ENCODE measurements at places on chromosomes 6 and 20. TPM values are rescaled to one million over a fixed set of nuclear protein-coding genes. Genes with fewer than 3 reads are reported as not detected.

- H3K27ac ChIP-seq: no peak overlapping the region
- H3K27me3 ChIP-seq: peaks cover 32% of the 10 kb centered on the region
- H3K4me3 ChIP-seq: no peak overlapping the region
- no peaks in the 10 kb centered on the region for H3K36me3 ChIP-seq
- no peaks in the 10 kb centered on the region for H3K4me1 ChIP-seq
These were observed 122.4 kb downstream of the MCHR2 start for GRCh38 chr6:99871641-99872040.

GRCh38 chr6:161056451-161056850 lies 64.9 kb downstream of the MAP3K4 start:
- H3K4me3 ChIP-seq: no peak overlapping the region
- DNase-seq: no peak
- no peaks in the 10 kb centered on the region for H3K4me1 ChIP-seq
- H3K27me3 ChIP-seq: no peaks in the 10 kb centered on the region
- H3K27ac ChIP-seq: no peak overlapping the region

DNA sequence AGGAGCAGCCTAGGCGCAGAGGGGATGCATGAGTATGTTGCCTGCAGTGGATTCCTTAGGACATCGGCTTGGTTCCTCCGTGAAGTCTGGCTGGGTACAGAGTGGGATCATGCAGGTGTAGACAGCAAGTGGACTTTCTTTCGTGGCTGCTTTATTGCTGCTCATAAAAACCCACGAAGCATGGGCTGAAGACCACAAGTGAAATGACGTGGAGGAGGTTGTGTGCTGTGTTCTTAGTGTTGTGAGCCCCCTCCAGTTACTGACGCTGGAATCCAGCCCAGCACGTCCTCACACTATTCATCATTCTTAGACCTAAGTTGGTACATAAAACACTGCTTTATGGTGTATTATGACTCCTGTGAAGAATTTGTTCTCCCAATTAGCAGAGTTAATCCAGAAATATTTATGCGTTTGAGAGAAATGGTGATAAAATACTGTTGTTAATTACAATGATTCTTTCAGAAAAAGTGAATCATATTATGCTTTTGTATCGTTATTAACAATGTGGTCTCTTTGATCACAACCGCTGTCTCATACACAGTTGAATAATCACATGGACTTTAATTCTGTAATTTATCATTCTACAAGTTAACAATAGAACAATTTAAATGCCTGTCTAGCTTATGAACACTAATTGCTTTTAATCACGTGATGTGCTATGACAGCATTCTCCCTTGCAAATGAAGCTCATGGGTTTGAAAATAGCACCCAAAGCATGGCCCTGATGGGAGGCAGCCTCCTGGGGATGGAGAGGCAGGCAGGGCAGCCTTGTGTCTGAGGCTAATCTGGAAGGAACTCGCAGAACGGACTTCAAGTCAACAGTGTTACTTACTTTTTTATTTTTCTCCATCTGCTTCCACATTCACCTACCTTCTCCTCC lies 233.9 kb upstream of the SYNDIG1 start:
- H3K4me3 ChIP-seq: no peak overlapping the region
- no peak for DNase-seq
- no peaks in the 10 kb centered on the region for H3K27me3 ChIP-seq
- no peaks in the 10 kb centered on the region for H3K36me3 ChIP-seq

- no peaks in the 10 kb centered on the region for H3K36me3 ChIP-seq
- no peaks in the 10 kb centered on the region for H3K27me3 ChIP-seq
These were observed 326.7 kb downstream of the SYNE1 start for GRCh38 chr6:152310371-152310954.

DNA sequence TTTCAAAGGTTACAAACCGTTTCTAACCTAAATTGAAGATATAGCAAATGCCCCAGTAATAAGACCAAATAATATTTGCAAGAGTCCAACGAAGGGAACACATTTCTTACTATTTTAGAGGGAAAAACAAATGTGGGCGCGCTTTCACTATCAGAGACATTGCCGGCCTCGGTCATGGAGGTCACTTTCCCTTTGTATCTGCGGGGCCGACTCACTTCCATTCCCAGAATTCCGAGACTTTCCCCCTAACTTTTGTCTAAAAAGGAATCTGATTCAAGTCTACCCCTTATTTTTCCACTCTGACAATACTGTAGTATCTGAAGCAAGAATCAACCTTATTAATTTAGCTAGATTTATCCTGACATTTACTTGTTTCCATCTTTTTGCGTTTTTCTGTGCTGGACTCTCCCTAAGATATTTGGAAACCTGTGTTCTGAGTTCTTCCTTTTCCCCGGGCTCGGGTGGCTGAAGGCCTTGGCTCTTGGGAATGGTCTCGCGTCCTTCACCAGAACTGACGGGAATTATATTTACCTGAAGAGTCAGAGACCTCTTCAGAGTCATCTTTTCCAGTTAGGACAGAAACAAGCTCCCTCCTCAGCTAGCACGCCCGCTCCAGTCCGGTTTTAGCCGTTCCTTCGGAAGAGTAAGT lies 71.8 kb upstream of the ZNF184 start:
- H3K4me3 ChIP-seq: peak overlapping the region; percentile 67
- H3K4me1 ChIP-seq: no peaks in the 10 kb centered on the region
- DNase-seq: no peak
- peak overlapping the region; percentile 20 for H3K27ac ChIP-seq

DNA sequence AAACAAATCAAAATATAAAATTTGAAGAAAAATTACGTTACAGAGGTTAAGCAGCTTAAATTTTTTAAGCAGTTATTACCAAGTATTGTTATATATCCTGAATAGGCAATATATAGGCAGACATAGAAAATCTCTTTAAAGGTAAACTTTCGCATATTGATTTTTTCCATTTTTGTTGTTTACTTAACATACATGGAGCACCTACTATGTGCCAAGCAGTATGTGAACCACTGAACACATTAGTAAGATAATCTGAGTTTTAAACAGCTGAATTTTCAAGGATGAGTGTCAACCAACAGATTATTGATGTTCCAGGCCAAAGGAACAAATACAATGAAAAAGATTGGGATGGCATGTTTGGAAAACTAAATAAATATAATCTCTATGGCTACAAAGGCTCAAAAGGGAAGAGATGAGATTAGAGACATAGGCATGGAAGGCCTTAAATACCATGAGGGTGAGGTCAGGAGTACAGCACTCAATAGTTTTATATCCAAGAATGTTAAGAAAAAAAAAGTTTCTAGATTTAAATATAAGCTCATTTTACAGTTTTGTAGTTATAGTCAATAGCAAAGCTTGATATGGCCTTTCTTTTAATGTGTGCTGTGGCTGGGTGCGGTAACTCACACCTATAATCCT lies 277.5 kb downstream of the PTPRK start:
- no peaks in the 10 kb centered on the region for H3K36me3 ChIP-seq
- no peak for DNase-seq
- H3K4me1 ChIP-seq: no peaks in the 10 kb centered on the region
- H3K4me3 ChIP-seq: no peak overlapping the region
- H3K27ac ChIP-seq: no peak overlapping the region
- no peaks in the 10 kb centered on the region for H3K27me3 ChIP-seq

- no peaks in the 10 kb centered on the region for H3K36me3 ChIP-seq
- no peaks in the 10 kb centered on the region for H3K27me3 ChIP-seq
- DNase-seq: no peak
- H3K4me1 ChIP-seq: no peaks in the 10 kb centered on the region
- H3K4me3 ChIP-seq: no peak overlapping the region
These were observed 180.5 kb downstream of the SLC16A10 start for GRCh38 chr6:111267764-111268333.

DNA sequence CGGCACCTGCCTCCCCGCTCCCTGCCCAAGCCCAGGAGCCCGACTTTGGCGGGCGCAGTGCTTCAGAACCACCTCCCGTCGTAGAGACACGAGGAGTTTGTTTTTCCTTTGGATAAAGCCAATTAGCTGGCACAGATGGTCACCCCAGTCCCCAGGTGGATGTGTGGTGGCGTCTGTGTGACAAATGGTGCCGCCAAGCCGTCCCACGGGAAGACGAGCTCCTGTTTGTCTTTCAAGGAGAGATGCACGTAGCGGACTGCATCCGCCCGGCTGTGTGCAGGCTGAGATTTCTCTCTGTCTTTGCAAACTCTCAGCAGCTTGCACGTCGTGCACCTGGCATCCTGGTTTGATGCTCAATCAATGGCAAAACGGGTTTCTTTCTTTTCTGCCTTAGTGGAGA lies 16.1 kb upstream of the MRGBP start:
- H3K4me1 ChIP-seq: no peaks in the 10 kb centered on the region
- no peaks in the 10 kb centered on the region for H3K36me3 ChIP-seq

GRCh38 chr6:151537556-151537955 lies 43.7 kb downstream of the CCDC170 start:
- H3K4me3 ChIP-seq: no peak overlapping the region
- H3K27me3 ChIP-seq: no peaks in the 10 kb centered on the region
- H3K4me1 ChIP-seq: no peaks in the 10 kb centered on the region
- DNase-seq: no peak
- H3K36me3 ChIP-seq: no peaks in the 10 kb centered on the region

- H3K27me3 ChIP-seq: no peaks in the 10 kb centered on the region
- no peak for DNase-seq
- H3K4me1 ChIP-seq: no peaks in the 10 kb centered on the region
- no peak overlapping the region for H3K4me3 ChIP-seq
These were observed 630.1 kb downstream of the TFAP2A start for GRCh38 chr6:9784786-9785185.

- no peaks in the 10 kb centered on the region for H3K27me3 ChIP-seq
- DNase-seq: no peak
- no peaks in the 10 kb centered on the region for H3K36me3 ChIP-seq
- no peak overlapping the region for H3K27ac ChIP-seq
- no peak overlapping the region for H3K4me3 ChIP-seq
These were observed 101.2 kb downstream of the NUS1 start for GRCh38 chr6:117776441-117776840.

DNA sequence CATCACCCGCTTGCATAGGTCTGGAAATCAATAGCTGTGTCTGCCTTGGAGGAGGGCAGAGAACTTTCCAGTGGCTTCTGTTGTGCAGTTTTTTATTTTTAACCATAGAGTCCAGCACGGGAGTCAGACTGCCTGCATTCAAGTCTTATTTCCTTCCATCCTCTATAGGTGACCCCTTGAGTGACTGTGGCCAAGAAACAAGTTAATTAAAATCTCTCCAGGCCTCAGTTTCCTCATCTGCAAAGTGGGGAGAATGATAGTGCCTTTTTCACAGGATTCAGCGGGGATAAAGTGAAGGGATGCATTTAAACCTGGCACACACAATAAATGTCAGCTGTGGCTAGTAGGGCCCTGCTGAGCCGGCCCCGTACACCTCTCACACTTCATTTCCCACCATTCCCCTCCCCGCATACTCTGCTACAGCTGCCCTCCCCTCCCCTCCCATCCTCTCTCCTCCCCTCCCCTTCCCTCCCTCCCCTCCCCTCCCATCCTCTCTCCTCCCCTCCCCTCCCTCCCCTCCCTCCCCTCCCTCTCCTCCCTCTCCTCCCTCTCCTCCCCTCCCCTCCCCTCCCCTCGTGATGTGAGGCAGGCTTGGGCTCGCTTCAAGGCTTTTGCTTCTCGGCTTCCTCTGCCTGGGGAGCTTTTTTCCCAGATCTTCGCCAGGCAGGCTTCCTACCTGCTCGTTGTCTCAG lies 150.5 kb downstream of the TFAP2C start:
- H3K27ac ChIP-seq: no peak overlapping the region
- H3K4me1 ChIP-seq: no peaks in the 10 kb centered on the region
- no peaks in the 10 kb centered on the region for H3K27me3 ChIP-seq
- no peak overlapping the region for H3K4me3 ChIP-seq
- DNase-seq: no peak

GRCh38 chr6:53635322-53635721 lies 30.2 kb downstream of the KLHL31 start:
- no peak for DNase-seq
- no peaks in the 10 kb centered on the region for H3K27me3 ChIP-seq
- H3K36me3 ChIP-seq: no peaks in the 10 kb centered on the region
- no peak overlapping the region for H3K4me3 ChIP-seq

DNA sequence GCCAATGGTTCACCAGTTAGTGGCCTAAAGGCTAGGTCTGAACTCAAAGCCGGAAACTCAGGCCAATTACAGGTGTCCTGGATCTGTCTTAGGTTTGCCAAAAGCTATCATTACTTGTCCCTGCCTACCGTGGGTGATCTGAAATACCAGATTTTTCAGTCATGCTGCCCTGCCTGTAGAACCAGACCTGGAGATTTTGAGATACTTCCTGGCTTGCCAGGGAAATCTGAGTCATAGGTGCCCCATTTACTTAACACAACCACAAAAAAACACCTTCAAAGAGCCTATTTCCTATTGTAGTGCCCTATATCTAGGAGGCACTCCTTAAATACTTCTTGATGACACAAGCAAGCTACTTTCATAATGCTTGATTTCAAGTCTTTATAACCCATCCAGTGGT lies 13.9 kb upstream of the RANBP9 start:
- no peaks in the 10 kb centered on the region for H3K4me1 ChIP-seq
- no peak for DNase-seq
- no peaks in the 10 kb centered on the region for H3K27me3 ChIP-seq
- no peak overlapping the region for H3K4me3 ChIP-seq

GRCh38 chr20:5535125-5535756 lies 215.0 kb upstream of the SHLD1 start:
- H3K4me3 ChIP-seq: no peak overlapping the region
- H3K36me3 ChIP-seq: no peaks in the 10 kb centered on the region
- H3K27me3 ChIP-seq: no peaks in the 10 kb centered on the region
- DNase-seq: peak; percentile 75
- no peaks in the 10 kb centered on the region for H3K4me1 ChIP-seq

- no peaks in the 10 kb centered on the region for H3K27me3 ChIP-seq
- no peak for DNase-seq
- H3K36me3 ChIP-seq: no peaks in the 10 kb centered on the region
- H3K4me3 ChIP-seq: no peak within 1 kb of the TSS
- no peak within 1 kb of the TSS for H3K27ac ChIP-seq
- H3K4me1 ChIP-seq: no peaks in the 10 kb centered on the region
These were observed at the start of gene HLA-DQA1 for GRCh38 chr6:32637219-32637880. TSS of gene HLA-DQA1 (plus strand) at chr6:32637406. CDS start at chr6:32637459, 53 bp downstream.

DNA sequence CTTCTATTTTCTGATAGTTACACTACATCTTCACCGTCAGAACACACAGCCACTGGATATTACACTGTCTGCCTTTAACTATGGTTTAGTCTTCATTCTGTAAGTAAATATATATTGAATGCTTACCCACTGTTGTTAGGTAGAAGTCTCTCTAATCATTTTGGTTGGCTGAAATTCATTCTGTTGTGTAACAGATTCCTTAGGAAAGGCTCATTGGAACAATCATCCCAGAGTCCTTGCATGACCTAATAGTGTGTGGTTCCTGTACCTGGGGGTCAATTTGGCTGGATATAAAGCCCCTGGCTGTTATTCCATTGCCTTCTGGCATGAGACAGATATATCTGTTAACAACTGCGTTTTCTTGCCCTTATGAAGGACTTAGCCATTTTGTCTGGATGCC lies 9.9 kb downstream of the BLOC1S5 start:
- H3K27me3 ChIP-seq: no peaks in the 10 kb centered on the region
- H3K4me1 ChIP-seq: no peaks in the 10 kb centered on the region
- no peak overlapping the region for H3K27ac ChIP-seq
- DNase-seq: no peak
- H3K4me3 ChIP-seq: no peak overlapping the region
- H3K36me3 ChIP-seq: no peaks in the 10 kb centered on the region

- H3K27me3 ChIP-seq: no peaks in the 10 kb centered on the region
- no peak for DNase-seq
- peaks cover 6% of the 10 kb centered on the region for H3K4me1 ChIP-seq
- no peaks in the 10 kb centered on the region for H3K36me3 ChIP-seq
- H3K4me3 ChIP-seq: no peak overlapping the region
These were observed 172.4 kb downstream of the BCAS1 start for GRCh38 chr20:53897884-53898555.

CDSN gene
- total RNA-seq: not detected

MRAP2 gene
- 0.88 TPM for total RNA-seq

METTL24 gene
- total RNA-seq: 3.2 TPM

PAK5 gene
- total RNA-seq: 0.76 TPM

CBLN4 gene
- 2.5 TPM for total RNA-seq

LATS1 gene
- total RNA-seq: 26.2 TPM

APOM gene
- 10.4 TPM for total RNA-seq

FUCA2 gene
- 117 TPM for total RNA-seq

MAS1 gene
- not detected for total RNA-seq
